Femur (tissue), 1 donor: ENCODE measurements at places on chromosomes 12 and 14.

GRCh38 chr12:20474016-20474415, 105.7 kb downstream of the PDE3A start:
- DNase-seq, result no peak

- DNase-seq, result no peak
Observed at GRCh38 chr12:6934110-6934509, 6.4 kb downstream of the ATN1 start.

DNA sequence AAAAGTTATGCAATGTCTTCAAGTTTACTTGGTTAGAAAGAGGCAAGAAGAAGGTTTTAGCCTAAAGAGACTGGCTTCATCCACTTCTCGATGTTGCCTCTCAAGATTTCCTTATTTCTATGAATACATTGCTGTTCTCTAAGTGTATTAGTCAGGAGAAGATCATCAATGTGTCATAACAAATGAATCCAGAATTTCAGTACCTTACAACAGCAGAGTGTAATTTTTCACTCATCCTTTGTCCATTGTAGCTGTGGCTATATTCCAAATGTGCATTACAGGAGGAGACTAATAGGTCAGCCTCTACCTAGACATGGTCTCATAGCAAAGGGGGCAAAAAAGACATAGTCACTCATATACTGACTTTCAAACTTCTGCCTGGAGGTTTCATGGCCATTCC, 579.1 kb downstream of the PRKD1 start:
- no peak for DNase-seq

DNA sequence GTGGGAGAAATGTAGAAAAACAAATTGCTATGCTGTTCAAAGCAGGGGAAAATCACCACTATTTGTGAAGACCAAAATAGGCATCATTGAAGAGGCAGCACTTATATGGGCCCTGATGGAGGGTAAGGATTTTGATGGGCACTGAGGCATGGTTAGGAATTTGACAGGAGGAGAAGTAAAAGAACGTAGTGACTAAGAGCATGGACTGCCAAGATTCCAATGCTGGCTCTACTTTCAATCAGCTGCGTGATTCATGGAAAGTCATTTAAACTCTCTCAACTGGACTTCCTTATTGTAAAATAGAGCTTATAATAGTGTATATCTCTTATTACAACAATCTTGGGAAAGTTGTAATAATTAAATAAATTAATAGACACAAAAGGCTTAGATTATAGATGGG, 267.7 kb upstream of the G2E3 start:
- no peak for DNase-seq

DNA sequence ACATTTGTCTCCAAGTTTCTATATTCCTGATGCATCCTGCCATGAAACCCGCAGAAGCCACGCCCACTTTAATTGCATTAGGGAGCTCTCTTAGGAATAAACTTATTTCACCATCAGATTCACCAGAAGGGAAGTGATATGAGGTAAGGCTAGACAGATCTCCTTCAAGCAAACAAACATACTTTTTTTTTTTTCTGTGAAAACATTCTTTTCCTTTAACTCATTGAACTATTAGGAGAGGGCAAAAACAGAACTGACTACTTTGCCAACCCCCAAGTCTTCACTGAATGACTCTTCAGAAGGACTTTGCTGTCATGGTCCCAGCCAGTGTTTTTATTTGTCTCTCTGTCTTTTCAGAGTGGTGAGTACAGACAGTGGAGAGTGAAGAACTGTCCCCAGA, 48.4 kb downstream of the GTF2A1 start:
- DNase-seq, result no peak
